ENCODE measurements at places on chromosomes 7 and 10.

GRCh38 chr7:112898432-112899290 lies 108.5 kb upstream of the TMEM168 start:
- DNase-seq: peak; percentile 9

- DNase-seq: no peak
Observed at GRCh38 chr10:126842836-126843235, 62.4 kb upstream of the DOCK1 start.

DNA sequence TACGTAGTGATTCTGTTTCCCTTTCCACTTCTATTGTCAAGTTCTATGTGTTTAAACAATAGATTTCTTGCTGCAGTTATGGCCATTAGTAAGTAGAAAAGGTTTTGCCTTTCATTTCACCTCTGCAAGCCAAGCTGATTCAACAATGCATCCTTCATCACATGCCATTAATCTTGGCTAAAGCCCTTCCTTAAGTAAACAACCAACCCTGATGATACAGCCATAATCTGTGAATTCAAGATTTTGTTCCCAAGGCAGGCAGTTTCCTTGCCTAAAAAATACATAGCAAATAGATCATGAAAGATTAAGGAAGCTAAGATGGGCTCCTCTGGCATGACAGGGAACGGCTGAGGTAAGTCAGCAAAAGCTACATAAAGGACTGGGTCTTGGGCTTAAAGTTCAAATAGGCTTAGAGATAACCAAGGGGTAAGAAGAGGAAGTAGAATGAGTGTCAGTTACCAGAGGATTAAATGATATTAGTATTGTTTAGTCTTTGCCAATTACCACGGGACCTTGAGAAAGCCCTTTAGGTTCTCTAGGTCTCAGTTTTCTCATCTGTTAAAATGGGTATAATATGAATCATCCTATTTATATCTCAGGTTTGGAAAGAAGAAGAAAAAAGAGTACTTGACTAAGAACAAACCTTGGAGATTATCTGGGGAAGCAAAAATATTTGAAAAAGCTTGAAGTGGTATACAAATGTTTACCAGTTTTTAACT lies 35.9 kb upstream of the ANK3 start:
- no peak for DNase-seq

DNA sequence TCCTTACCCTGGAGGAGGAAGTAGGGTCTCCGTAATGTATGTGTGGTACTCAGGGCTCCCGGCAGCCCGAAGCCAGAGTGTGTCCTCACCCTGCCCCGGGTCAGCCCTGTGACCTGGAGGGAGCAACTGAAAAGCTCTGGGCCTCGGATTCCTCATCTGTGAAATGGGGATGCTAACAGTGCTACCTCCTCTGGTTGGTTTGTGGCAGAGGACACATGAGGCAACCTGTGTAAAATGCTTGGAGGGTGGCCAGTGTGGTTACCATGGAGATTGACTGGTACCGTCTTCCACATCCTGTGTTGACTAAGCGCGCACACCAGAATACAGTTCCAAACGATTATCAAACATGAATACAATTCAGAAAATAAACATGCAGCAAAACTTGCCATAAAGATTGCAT lies 163.8 kb upstream of the KLF6 start:
- DNase-seq: peak; percentile 66

DNA sequence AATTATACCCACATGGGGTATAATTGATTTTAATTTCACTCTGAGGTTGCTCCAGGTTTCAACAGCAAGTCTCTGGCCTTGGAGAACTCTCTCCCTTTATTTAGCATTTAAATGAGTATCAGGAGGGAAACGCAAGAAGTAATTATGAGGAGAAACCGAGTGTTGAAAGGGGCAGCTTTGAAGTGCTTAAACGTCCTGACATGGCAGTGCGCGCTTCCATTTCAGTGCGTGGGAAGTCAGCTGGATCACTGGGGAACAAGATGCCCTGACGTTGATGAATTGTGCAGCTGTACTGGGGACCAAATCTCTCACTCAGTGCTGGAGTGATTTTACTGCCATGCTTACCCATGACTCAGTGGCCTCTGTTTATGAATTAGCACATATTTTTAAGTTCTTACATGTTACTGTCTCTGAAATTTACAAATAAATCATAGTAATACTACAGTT lies 106.0 kb upstream of the PRR15 start:
- DNase-seq: no peak

- DNase-seq: no peak
Observed at GRCh38 chr7:42549866-42550485, 313.0 kb upstream of the GLI3 start.
